ENCODE measurements at places on chromosomes 16 and 17.
A peak's percentile ranks its signal among the peaks of the same experiment; 100 is the strongest.

DNA sequence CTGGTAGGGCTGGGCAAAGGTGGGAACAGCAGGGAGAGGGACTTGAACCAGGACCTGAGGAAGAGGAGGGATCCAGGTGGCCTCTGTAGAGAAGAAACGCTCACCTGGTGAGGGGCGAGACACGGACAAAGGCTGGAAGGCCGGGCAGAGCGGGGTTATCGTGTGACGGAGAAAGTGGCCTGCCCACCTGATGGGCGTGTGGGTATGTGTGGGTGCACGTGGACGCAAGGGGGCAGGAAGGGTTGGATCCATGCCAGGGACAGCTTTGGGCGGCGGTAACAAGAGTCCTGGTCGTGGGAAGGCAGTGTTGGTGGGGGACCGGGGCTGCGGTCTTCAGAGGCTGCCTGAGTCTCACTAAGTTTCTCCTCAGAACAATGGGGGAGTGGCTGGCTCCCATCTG is 104.1 kb upstream of the GSE1 start:
- DNase-seq: no peak

- DNase-seq: no peak
Measured at GRCh38 chr17:50627782-50628601, 6.7 kb upstream of the ABCC3 start.

DNA sequence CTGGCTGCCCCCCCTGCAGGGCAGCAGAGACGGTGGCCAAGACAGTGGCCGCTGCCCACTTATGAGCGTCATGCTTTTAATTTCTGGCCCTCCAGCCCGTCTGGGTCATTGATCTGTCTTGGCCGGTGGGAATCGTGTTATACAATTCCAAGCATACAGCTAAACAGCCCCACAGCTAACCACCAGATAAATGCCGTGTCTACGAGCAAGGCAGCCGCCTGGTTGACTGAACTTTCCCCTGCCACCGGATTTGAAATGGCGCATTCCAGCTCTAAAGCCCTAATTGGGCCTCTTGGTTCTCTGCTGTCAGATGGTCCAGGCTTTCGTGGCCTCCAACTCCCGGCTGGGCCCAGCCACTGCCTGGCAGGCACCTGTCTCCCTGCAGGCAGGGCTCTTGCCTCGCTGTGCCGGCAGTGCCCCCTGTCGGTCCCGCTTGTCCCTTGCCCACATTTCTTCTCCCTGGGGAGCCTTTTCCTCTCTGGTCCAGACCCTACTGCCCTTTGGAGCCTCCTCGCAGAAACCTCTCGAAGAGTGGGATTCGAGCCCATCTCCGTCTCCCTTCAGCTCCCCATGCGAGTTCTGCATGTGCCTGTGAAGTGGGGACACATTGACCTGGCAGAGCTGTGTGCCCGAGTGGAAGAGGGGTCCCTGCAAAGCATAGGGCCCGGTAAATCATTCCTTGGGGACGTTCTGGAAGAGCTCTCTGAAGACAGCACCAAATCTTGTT is 1.8 kb upstream of the RBFOX3 start:
- no peak for DNase-seq

DNA sequence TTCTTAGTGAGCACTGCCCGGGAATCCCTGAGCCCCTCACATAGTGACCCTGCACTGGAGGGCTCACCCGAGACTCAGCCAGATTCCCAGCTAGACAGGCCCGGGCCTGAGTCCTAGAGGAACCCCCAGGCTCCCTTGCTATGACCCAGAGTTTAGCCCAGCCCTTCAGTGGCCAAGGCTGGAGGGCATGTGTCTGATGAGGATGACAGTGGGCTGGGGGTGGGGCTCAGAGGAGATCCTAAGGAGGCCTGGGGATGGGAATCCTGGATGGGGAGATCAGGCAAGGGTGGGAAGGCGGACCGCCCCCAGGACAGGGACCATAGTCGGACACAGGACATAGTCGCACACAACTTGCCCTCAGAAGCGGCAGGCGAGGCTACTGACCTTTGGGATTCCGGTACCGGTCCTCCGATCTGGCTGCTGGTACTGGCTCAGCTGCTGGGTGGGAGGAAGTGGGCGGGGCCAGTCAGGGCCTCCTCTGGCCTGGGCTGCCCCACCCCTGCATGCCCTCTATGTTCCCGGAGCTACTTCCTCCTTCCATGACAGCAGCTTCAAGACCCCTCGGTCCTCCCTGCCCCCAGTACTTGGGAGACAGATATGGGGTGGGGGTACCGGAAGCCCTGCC is 1.1 kb downstream of the CD79B start:
- no peak for DNase-seq

DNA sequence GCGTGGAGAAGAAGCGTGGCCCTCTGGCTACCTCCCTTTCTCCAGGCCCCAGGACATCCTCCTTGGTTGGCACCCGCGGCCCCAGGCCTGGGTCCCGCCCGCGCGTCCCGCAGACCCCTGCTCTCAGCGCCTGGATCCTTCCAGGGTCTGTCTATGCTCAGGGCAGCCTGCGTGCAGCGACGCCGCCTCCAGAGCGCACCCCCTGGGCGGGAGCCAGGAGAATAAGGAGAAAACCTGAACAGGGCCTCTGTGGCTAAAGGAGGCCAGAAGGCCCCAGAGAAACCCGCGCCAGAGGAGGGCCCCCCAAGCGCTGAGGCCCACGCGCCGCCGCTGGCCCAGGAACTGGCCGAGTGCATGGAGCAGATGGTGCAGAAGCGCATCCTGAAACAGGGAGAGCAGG is 40.4 kb upstream of the DNAJA2 start:
- no peak for DNase-seq

GRCh38 chr16:81405702-81406113 is 38.9 kb upstream of the CMIP start:
- no peak for DNase-seq

GRCh38 chr16:50272111-50272571 is 5.8 kb downstream of the ADCY7 start:
- DNase-seq: no peak

DNA sequence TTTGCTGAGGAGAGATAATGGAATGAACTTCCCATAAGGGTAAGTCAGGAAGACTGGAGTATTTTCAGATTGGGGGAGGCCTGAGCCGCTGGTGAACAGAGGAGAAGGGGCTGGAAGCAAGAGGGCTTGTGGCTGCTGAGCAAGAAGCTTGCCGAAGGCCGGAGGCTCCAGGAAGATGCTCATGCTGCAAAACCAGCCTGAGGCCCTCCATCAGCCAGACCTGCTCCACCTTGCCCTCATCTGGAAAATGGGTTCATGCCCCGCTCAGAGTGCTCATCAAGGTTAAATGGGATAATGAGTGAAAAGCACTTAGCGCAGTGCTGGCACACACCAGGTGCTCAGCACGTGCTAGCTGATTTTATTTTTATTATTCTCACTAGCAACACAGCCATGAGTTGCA is 5.5 kb upstream of the ASGR1 start:
- DNase-seq: no peak

- DNase-seq: peak; percentile 67
Measured at GRCh38 chr16:23801378-23801777, 34.4 kb upstream of the PRKCB start.

GRCh38 chr16:77213542-77214106 is 14.4 kb downstream of the SYCE1L start:
- DNase-seq: no peak

DNA sequence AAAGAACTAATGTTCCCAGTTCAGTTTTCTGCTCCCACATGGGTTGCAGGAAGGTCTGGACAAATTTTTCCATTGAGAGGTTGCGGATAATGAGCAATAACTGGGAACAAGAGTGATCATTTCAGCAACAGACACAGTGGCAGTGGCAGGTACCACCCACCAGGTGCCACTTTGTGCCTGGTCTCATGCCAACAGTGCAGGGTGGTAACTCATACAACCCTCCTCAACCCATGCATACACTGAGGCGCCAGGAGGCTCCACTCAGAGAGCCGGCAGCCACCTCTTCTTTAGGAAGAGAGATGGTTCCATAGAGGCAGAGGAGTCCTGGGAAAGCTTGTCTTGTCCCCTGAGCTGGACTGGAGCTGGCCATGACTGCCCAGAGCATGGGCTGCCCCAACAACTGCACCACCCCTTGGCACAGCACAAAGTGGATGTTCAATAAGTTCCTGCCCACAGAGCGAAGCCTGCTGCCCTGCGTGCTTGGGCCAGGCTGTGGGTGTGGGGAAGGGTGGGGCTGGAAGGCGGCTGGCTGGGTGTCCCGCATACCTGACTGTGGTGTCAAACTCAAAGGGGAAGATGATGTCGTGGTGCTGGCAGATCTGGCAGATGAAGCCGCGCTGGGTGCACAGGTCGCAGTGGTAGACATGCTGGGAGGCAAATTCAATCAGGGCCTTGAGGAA is 6.4 kb upstream of the ARHGAP27 start:
- DNase-seq: no peak
